WERI-Rb-1 (cell line): ENCODE measurements at places on chromosomes 13 and 19.

DNA sequence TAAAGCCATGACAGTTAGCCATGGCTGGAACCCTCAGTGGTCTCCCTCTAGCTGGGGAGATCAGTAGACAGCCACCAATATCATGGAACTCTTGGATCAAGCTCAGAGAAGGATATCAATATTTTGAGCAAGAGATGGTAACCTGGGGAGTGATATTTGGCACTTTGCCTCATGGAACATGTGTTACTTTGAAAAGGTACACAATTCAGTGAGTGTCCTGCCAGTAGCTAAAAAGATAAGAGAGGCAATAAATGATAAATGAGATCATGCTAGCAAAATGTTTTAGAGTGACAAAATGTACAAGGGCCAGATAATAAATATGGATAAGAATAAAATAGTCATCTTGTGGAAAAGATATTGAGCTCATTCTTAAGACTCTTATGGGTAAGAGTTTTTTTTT lies 1618.7 kb downstream of the OLFM4 start:
- DNase-seq: no peak

DNA sequence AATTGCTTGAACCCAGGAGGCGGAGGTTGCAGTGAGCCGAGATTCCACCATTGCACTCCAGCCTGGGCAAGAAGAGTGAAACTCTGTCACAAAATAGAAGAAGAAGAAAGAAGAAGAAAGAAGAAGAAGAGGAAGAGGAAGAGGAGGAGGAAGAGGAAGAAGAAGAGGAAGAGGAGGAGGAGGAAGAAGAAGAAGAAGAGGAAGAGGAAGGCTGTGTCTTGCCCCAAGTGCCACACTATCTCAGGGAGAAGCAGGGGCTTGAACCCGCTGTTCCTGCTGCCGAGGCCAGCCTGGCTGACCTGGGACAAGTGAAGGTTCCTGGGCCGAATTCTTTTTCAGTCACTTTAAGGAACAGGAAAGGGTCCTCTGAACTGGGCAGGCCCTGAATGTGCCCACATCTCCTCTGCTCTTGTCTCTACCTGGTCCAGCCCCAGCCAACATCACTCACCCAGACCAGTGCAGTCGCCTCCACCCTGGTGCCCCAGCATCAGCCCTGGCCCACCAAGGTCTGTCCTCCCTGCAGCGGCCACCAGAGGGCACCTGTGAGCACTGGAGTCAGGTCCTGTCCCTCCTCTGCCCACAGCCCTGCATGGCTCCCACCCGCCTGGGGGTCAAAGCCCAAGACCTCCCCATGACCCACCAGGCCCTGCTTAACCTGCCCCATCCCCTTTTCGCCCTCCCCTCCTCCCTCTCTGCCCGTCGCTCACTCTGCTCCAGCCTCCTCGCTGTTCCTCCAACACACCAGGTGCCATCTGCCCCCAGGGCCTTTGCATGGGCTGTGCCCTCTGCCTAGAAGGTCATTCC lies 20.0 kb downstream of the TICAM1 start:
- peak; percentile 89 for DNase-seq

DNA sequence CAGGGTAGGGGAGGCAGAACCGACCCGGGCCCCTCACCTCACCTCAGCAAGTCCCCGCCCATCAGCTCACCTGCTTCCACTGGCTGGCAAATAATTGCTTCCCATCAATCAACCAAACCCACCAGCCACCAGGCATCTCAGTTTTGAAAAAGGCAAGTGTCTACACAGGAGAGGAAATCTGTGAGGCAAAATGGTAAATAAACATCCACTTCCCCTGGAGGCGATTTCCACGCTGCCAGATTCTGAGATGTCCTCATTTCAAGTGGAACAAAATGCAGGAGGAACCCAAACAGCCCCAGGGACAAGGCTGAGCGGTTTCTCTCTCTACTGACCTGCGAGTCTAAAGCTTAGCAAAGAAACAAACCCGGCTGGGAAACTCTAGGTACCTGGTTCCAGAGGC lies 117.5 kb downstream of the CRYL1 start:
- DNase-seq: no peak

DNA sequence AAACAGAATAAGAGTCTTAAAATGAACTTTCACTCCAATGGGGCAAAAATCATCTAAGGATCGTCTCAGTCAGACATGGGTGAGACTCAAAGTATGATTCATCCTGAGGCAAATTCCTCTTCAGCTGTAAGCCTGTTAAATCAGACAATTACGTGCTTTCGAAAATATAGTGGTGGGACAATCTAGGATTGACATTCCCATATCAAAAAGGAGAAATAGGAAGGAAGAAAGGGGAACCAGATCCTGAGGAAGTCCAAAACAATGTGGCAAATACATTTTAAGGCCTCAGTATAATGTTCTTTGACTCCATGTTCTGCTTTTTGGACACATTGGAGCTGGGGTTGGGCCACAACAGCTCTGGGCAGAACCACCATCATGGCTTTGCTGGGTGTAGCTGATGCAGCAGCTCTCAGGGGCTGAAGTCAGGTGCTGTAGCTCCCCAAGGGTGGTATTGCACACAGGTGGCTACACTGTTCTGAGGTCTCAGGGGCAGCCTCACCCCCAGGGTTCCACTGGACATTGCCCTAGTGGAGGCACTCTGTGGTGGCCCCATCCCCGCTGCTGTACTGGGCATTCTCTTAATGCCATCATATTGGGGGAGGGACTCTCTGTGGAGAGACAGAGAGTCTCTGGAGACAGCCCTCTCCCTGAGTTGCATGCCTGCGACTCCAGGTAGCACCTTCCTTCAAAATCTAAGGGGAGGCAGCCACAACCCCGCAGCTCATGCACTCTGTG lies 5.7 kb upstream of the FPR3 start:
- no peak for DNase-seq

DNA sequence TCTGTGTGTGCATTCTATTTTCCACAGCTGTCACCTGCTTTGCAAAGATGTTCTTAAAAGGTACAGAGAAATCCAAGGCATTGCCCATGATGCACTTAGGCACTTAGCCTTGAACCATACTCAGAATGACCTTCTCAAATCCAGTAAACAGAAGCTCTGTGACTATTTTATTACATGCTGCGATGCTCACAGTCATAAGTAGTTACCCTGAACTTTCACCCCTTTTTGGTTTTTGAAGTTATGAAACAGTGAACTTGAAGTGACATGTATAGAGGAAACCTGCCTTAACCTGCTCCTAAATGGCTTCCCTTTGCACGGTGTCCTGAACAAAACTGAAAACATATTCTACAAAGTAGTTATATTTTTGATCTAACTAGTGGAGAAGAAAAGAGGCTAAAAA lies 100.4 kb downstream of the SLC10A2 start:
- no peak for DNase-seq

DNA sequence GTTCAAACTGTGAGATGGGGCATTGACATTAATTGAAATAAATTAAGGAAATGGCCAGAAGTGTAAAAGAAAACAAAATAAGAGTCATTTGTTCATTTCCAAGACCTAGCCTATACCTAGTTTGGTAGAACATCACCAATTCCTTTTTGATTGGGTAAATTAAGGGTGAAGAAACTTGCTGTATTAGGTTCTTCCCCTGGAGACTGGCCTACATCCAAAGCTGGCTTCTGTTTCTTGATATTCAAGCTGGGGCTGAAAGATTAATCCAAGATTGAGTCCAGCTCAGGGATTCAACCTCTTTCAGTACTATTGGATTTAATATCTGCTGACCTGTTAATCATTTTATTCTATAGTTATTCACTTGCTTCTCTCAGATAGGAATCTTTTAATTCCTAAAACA lies 183.2 kb downstream of the GPC6 start:
- peak; percentile 59 for DNase-seq

DNA sequence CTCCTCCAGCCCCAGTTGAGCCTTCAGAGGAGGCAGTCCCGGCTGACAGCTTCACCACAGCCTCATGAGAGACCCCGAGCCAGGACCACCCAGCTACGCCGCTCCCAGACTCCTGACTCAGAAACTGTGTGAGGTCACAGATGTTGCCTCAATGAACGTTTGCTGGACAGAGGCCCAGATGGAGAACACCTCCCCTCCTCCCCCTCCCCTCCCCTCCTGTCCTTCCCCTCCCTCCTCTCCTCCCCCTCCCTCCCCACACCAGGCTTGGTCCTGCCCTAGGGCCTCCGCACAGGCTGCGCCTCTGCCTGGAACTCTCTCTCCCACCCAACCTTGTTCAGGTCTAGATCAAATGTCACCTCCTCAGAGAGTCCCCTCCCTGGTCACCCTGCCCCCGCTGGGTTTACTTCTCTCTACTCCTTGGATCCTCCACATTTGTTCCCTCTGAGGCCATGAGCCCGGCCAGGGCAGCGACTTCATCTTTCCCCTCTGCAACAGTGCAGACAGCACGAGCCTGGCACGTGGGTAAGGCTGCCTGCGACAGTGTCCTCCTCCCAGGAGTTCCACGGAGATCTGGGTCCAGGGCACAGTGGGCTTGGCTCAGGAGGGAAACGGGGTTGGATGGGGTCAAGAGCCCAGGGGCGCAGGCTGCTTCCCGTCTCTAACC lies 17.4 kb downstream of the PIP5K1C start:
- DNase-seq: peak; percentile 30

- no peak for DNase-seq
Observed at GRCh38 chr19:18764591-18765051, 26.5 kb downstream of the COMP start.

GRCh38 chr13:60379837-60380565 lies 17.0 kb upstream of the TDRD3 start:
- DNase-seq: no peak

DNA sequence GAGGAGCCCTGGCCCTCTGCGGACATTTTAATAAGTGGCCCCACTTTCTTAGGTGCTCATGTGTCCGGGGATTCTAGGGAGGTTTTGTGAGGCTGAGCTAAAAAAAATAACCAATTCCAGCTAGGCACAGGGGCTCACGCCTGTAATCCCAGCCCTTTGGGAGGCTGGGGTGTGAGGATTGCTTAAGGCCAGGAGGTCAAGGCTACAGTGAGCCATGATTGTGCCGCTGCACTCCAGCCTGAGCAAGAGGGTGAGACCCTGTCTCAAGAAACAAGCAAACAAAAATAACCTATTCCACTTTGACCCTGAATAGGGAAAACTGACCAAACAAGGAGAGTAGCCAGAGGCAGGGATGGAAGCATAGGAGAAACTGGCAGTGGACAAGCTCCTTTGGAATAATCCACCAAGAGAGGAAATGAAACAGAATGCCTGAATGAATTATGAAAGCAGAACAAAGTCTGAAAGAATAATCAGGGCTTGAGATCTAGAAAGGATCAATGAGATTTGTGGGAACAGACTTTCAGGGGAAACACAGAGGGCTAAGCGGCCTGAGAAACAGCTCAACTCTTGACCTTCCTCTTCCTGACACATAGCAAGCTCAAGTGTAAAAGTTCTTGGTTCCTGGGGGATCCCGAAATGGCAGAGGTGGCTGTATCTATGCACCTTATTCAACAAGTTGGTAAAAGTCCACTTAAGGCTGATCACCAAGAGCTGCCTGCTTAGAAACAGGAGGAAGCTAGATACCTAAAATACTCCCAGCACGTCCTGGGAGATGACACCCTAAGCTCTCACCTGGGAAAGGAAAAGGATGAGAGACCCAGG lies 30.1 kb upstream of the FFAR2 start:
- no peak for DNase-seq

DNA sequence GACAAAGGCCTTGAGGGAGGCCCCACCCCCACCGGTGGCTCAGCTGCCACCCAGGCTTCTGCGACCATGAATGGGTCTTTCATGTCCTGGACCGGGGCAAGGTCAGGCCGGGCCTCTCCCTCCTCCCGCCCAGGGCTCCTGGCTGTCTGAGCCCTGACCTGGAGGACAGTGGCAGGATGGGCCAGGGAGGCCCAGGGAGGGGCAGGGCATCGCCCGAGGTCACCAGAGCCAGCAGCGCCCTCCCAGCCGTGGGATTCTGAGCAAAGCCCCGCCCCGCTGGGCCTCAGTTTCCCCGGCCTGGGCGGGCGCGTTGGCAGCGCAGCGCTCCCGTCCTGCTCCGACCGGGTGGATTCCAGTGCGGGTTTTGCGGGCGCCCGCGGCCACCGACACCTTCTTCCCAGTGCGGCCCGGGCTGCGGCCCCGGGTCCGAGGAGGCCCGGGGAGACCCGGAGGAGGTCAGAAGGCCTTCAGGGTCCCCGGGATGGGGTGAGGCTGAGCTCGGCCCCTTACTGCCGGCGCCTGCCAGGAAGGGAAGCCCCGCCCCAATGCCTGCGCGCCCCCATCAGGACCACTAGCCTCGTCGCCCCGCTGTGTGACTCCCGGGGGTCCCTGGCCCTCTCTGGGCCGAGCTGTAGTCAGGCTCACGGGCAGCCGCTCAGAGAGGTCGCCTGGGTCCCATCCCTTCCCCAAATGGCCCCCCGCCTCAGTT lies 24.6 kb upstream of the SEMA6B start:
- peak; percentile 72 for DNase-seq

- DNase-seq: no peak
Observed at GRCh38 chr19:56991912-56992311, 127.9 kb upstream of the USP29 start.

- no peak for DNase-seq
Observed at GRCh38 chr13:26820871-26821270, 60.3 kb upstream of the GPR12 start.

DNA sequence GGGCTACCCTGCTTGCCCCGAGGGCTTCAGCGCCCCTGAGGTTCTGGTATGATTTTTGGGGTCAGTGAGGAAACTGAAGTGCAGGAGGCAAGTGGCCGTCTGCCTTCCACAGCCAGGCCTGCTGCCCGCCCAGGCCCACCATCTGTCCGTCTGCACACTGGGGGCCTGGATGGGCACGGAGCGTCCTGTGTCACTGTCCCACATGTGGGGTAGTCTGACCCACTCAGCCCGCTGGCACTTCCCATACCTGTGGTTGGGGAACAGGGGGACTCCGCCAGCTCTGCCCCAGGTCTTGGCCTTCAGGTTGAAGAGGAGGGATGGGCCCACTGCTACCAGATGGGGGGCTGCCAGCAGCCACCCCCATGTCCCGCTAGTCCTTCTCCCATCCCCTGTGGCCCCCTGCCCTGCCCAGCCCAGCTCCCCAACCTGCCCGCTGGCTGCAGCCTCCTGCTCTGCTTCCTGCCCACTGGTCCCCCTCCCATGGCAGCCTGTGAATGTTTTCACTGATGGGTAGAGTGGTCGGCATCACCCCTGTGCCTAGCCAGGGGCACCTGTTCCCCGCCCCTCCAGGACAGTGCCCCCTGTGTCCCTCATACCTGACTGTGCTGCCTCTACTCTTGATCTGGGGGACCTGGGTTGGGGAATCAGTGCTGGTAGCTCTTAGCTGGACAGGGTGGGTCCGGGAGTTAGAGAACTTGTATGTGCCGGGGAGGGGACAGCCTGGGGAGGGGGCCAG lies 9.5 kb downstream of the PIAS4 start:
- DNase-seq: no peak

DNA sequence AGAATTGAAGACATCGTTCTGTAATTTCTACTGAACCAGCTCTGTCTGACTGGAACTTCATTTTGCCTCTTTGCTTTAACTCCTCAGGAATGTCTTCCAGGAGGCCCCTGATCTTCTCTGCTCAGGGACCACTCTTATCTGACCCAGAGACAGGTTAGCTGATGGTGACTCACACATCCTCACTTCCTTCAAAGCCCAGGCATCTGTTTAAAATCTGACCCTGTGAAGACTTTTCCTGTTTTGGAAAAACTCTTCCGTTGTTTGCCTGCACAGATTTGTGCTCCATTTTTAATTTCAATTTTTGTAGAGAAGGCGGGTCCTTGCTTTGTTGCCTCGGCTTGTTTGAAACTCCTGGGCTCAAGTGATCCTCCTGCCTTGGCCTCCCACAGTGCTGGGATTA lies 1.6 kb downstream of the ARL11 start:
- no peak for DNase-seq
